NCI-H187 treated with DMSO at 0.1 percent for 48 hours (cell line): ENCODE measurements at places on chromosomes 11 and 22.

DNA sequence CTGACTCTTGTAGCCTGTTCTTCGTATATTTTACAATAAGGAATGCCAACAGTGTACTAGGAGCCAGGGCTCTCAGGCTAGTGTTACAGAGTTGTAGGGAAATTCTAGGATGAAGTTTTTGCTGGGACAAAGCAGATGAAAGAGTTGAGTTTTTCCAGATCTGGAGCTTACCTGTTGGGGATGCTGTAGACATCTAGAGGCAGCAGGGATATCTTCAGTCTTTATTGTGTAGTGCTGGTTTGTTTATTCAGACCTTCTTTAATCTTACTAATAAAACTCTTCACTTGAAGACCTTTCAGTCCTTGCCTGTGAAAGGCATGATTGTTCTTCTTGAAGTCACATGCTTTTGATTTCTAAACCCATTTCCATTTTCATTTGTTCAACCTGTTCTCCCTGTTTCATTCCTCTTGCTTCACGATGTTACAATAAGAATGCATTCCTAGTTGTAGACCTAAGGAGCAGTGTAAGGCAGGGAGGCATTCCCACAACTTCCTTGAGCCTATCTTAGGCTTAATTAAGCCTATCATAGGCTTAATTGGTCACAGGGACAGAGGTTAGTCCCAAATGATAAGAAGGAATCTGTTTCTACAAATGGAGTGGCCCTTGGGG lies 7.9 kb upstream of the SLC37A2 start:
- DNase-seq, result no peak

- DNase-seq, result no peak
Measured at GRCh38 chr11:130146796-130147195, 12.8 kb upstream of the ST14 start.

DNA sequence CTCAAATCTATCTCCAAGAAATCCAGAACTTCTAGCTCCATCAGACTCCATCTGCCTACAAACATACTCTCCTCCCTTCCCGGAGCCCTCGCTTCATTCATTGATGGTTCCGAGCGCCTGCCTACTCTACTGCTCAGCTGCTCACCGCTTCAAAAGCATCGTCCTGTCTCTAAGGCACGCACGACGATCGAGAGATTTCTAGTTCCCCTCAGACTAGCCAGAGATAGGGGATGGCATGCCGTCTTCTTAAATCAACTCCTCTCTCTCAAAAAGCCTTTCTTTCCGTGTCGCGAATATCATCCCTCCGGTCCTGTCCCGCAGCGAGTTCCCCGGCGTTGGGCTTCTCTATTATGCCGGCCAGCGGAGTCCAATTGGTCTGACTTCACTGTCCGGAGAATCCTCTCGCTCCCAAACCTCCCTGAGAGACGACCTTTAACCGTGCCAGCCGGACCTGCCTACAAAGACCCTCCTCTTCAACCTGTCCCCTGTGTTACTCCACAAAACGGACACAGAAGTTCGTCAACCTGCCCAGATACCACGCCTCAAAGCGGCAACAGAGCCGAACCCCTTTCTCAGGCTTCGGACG lies 592 bp downstream of the EEF1G start:
- DNase-seq, result no peak

- DNase-seq, result no peak
Measured at GRCh38 chr11:131305005-131305404, 65.4 kb upstream of the NTM start.

- no peak for DNase-seq
Measured at GRCh38 chr11:16936643-16937042, 77.6 kb downstream of the PLEKHA7 start.

DNA sequence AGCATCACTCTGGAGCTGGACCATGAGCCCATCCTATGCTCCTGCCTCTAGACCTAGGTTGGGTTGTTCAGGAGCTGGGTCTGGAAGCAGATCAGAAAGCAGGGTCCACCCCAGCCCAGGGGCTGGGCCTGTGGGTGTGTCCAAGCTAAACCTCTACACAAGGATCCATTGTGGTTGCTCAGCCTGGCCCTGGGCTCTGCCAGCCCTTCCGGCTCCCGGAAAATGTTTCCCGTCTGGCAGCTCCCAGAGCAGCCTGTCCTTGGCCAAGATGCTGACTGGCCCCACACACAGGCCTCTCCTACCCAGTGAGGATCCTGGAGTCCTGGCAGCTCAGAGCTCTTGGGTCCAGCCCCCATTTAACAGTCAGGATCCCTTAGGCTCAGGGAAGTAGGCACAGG lies 35.3 kb upstream of the FCHSD2 start:
- no peak for DNase-seq

GRCh38 chr11:109512680-109513079 lies 90.7 kb downstream of the C11orf87 start:
- DNase-seq, result no peak

DNA sequence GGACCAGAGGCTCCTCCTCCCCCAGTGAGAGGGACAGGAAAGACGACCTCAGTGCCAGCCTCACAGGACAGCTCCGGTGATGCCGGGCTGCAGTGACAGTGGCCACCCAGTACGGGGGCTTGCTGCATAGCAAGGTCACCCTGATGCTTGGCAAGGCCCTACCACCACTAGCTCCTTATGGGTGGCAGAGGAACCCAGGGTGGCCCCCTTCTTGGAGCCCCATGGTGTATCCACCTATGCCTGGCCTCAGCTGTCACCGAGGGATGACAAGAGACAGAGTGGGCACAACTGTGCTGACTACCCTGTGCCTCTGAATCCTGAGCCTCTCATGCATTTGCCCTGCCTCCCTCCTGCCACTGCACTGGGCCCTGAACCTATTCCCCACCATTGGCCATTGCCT lies 809.2 kb downstream of the TBC1D22A start:
- no peak for DNase-seq

- no peak for DNase-seq
Measured at GRCh38 chr22:30989474-30989873, 20.4 kb downstream of the TUG1 start.

GRCh38 chr11:73164803-73165540 lies 22.9 kb upstream of the FCHSD2 start:
- no peak for DNase-seq

GRCh38 chr11:19560156-19560555 lies 152.5 kb upstream of the NAV2 start:
- no peak for DNase-seq

- DNase-seq, result no peak
Measured at GRCh38 chr11:44708009-44708408, 18.8 kb upstream of the TSPAN18 start.

DNA sequence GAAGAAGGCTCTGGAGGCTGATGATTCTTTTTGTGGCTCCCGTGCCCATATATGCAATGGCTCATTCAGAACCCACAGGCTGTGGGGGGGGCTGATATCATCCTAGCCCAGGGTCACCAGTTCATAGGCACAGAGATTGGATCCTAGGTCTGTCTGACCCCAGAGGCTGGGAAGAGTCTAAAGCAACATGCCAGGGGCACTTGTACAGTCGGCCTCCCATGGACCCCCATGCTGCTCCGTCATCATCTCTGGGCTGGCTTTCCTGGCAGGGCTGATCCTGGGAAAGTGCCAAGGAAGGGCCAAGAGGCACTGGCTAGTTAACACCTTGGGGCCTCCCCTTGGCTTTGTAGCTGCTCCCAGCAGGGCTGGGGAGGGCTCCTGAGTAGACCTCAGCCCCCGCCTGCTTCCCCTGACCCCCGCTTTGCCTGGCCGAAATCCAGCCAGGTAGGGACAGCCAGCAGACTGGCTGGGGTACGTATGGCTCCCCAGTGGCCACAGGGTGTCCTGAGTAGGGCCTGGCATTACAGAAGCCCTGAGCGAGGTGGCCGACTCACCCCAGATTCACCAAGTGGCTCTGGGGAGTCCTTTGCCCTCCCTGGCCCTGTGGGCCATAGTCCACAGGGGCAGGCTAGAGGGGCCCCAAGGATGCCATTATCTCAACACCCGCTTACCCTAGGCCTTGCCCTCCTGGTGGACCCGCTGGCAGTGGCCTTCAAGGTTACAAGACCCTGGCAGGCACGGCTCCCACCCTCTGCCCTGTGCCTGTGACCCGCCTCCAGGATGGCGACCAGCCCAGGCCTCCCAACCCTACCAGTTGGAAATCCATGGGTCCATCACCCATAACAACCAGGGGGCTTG lies 22.5 kb downstream of the FADS3 start:
- no peak for DNase-seq

- DNase-seq, result no peak
Measured at GRCh38 chr11:35111161-35112055, 27.6 kb upstream of the CD44 start.

- DNase-seq, result no peak
Measured at GRCh38 chr22:24753914-24754313, 20.6 kb downstream of the PIWIL3 start.

- DNase-seq, result no peak
Measured at GRCh38 chr11:19259487-19260345, 19.0 kb upstream of the E2F8 start.

- DNase-seq, result no peak
Measured at GRCh38 chr11:37695283-37695682, 1097.2 kb upstream of the RAG2 start.

DNA sequence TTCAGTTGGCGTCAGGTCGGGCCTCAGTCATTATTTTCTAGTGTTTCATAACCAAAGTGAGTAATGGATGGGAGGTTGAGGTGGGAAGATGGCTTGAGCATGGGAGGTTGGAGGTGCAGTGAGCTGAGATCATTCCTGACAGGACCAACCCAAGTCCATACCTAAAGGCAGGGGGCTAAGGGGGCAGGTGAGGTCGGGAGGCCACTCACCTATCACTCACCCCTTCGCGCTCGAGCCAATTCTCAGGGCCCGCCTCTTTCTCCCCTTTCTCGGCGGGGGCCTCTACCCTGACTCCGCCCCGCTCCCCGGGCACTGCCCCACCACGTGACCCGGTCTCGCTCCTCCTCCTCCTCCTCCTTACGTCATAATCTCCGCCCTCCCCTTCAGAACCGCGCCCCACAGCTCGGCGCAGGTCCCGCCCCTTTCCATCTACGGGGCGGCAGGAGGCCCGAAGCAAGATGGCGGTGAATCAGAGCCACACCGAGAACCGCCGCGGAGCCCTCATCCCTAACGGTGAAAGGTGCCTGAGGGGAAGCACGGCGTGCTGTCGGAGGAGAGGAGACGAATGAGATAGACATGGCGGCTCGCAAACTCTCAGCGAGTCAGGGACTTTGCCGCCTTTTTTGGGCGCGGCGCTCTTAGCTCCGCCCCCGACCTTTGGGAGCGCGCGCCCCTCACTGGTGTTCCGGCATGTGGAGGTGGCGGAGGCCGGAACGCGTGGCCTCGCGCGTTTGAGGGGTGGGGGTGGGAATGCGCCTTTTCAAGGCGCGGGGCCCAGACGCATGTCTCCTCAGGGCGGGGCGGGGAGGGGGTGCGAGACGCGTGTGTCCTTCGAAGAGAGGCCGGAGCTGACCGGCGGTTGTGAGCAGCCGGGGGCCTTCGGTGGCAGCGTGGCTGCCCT lies at the start of gene WBP2NL:
Gene WBP2NL, plus strand, starts transcription at position 428 of the 901 bp plus-strand sequence. Its CDS starts 31 bp downstream, at position 459.
- DNase-seq, result peak; percentile 36

GRCh38 chr11:75100314-75100713 lies 3.6 kb upstream of the OR2AT4 start:
- no peak for DNase-seq

- no peak for DNase-seq
Measured at GRCh38 chr11:129825380-129825779, 9.7 kb downstream of the TMEM45B start.

- DNase-seq, result no peak
Measured at GRCh38 chr22:31187627-31188026, 24.5 kb upstream of the LIMK2 start.

DNA sequence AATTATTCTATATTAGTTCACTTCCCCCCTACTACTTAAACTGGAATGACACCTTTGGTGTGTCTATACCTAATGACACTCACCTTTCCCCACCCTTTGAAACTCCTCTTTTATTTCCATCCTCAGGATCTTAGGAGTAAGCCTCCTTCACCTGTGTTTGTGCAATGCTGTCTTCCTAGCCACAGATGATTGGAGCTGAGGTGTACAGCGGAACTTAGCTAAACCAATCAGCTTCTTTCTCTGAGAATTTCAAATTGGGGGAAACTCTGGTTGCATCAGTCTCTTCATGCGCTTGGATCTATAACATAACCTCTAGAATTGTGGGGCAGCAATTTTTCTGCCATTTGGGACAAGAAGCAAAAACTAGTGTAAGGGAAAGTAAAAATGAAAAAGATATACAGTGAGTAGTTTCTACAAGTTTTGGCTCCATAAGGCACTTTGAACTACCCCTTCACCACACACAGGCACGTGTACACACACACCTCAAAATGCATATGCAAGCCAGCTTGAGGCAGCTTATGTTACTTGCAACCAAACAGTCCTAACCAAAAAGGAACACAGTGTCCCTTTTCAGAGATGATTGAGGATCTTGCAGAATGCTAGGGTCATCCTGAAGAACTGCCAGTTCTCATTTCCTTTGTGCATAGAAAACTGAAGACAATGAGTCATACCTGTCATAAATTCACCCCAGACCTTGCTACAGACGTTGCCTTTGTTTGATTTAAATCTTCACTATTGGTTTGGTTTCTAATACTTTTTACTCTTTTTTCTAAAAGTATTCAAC lies 36.0 kb upstream of the LDLRAD3 start:
- no peak for DNase-seq

- no peak for DNase-seq
Measured at GRCh38 chr11:10017050-10017449, 277.0 kb downstream of the SBF2 start.

- DNase-seq, result no peak
Measured at GRCh38 chr11:66178871-66179270, 89.6 kb upstream of the RAB1B start.

- DNase-seq, result no peak
Measured at GRCh38 chr11:5349550-5349949, 1.8 kb upstream of the OR51B6 start.

GRCh38 chr11:440065-441042 lies 1.5 kb downstream of the ANO9 start:
- no peak for DNase-seq

GRCh38 chr11:120698918-120699317 lies 187.4 kb downstream of the GRIK4 start:
- DNase-seq, result no peak

GRCh38 chr11:86484795-86485166 lies 110.1 kb downstream of the CCDC81 start:
- no peak for DNase-seq

- no peak for DNase-seq
Measured at GRCh38 chr11:61390161-61390560, 2.2 kb upstream of the TMEM216 start.

DNA sequence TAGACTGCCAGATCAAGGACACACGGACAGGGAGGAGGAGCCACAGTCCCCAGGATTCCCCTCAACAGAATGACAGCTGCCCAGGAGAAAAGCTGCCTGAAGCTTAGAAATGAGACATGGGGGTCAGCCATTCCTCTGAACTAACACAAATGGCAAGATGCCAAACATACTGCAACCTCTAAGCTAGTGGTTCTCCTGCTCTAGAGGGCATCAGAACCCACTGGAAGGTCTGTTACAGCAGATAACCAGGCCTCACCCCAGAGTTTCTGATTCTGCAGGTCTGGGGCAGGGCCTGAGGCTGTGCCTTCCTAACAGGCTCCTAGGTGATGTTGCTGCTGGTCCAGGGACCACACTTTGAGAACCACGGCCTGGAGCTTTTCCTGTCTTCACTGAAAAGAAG lies 28.6 kb upstream of the BID start:
- DNase-seq, result no peak

GRCh38 chr22:40273319-40273718 lies 73.0 kb upstream of the ADSL start:
- no peak for DNase-seq

GRCh38 chr22:47591016-47591415 lies 828.6 kb downstream of the TBC1D22A start:
- DNase-seq, result no peak
